ENCODE measurements at places on chromosomes 1 and 21. TPM values are rescaled to one million over a fixed set of nuclear protein-coding genes. Genes with fewer than 3 reads are reported as not detected.

The CELF3 gene
- total RNA-seq, result not detected

The RGS4 gene
- total RNA-seq, result not detected

The SRRM1 gene
- 208 TPM for total RNA-seq

The AMY1B gene
- not detected for total RNA-seq

The NIBAN1 gene
- 19.4 TPM for total RNA-seq

The SEMA4A gene
- 36.2 TPM for total RNA-seq

The TNFRSF14 gene
- total RNA-seq, result 183 TPM

The TIAM1 gene
- total RNA-seq, result 43.7 TPM

Measured in activated naive CD4-positive, alpha-beta T cell treated with anti-CD3 and anti-CD28 coated beads, Interleukin-2, amount 50 U/mL, for 72 hours (primary cell).